Islet precursor cell (in vitro differentiated cells): ENCODE measurements at places on chromosomes 1 and 21.
A peak's percentile ranks its signal among the peaks of the same experiment; 100 is the strongest.

GRCh38 chr1:16013220-16013907 is 4.5 kb downstream of the HSPB7 start:
- peak; percentile 93 for DNase-seq

GRCh38 chr1:86748622-86749373 is 44.4 kb downstream of the SH3GLB1 start:
- no peak for DNase-seq

- peak; percentile 88 for DNase-seq
Measured at GRCh38 chr1:203178083-203178482, 2.5 kb upstream of the MYBPH start.

DNA sequence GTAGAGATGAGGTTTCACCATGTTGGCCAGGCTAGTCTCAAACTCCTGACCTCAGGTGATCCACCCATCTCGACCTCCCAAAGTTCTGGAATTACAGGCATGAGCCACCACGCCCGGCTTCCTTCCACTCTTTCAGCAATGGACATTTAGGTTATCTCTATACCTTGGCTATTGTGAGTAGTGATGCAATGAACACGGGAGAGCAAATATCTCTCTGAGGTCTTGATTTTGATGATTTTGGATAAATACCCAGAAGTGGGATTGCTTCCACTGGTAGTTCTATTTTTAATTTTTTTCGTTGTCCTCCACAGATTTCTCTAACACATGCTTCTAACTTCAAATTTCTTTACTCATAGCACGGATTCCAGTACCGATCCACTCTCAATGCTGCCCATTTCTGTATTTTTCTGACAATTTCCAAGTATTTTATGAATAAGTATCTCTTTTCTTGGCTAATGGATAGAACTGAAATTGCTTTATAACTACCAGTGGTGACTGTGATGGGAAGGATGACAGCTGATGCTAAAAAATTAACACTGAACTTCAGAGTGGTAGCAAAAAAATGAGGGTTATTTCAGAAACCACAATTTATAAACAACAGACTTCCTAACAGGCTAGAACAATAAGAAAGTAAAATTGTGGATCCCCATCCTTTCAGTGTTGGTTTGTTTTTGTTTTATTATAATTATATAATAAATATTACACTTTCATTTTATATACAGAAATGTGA is 327.5 kb upstream of the RUNX1 start:
- DNase-seq = no peak

DNA sequence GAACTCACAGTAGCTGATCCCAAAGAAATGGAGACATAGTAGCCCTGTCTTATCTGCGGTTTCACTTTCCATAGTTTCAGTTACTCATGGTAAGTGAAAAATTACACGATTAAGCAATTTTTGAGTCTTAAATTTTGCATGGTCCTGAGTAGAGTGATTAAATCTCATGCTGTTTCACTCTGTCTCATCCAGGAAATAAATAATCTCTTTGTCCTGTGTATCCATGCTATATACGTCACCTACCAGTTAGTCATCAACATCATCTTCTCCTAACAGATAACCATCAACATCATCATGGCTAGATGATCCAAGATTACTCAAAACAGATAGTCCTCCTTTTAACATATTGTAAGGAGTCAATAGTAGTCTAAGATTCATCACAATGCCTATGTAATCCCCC is 1589.3 kb downstream of the BRINP3 start:
- no peak for DNase-seq

DNA sequence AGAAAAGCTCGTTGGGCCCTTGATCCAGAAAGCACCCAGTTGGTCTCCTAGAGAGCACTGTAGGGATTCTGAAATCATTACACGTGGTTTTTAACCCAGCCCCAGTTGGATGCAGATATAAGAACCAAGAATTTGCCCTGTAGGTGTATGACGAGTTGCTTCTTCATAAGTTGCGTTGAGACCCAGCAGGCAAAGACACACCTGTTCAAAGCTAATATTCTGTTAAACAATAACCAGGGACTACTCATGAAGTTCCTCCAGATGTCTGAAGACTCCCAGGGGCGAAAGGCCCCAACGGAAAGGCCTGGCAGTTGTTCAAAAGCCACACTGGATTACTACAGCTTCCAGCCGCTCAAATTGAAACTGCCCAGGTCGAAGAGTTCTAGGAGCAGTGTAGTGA is 88.6 kb upstream of the HNRNPU start:
- no peak for DNase-seq

DNA sequence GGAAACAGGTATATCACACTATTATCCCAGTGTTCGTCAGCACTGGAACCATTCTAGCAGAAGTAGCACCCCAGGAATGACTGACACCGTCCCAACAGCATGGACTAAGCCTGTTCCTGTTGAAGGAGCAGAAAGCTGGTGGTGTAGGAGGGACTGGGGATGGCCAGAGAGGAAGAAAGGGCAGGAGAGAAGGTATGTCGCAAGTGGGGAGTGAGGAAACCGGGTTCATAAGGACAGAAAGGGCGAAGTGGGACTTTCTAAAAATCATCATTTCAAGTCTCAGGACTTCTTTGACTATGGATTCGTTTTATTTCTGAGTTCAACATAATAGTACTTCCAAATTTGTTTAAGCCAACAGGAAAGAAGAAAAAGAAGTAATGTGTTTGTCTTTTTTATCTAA is 19.7 kb upstream of the MX1 start:
- no peak for DNase-seq

- no peak for DNase-seq
Measured at GRCh38 chr21:22763442-22763841, 1765.2 kb downstream of the NCAM2 start.

GRCh38 chr1:45205910-45206721 is at the start of gene ZSWIM5:
Gene ZSWIM5, minus strand, starts transcription at chr1:45206605. Its CDS starts 255 bp downstream, at chr1:45206350.
- DNase-seq = peak; percentile 78

GRCh38 chr1:63435161-63435560 is 67.7 kb downstream of the ALG6 start:
- no peak for DNase-seq

- DNase-seq = no peak
Measured at GRCh38 chr1:87841332-87841731, 512.7 kb downstream of the LMO4 start.

- no peak for DNase-seq
Measured at GRCh38 chr1:202143011-202143767, 1.3 kb downstream of the ARL8A start.
